ENCODE measurements at places on chromosomes 5 and 9.

DNA sequence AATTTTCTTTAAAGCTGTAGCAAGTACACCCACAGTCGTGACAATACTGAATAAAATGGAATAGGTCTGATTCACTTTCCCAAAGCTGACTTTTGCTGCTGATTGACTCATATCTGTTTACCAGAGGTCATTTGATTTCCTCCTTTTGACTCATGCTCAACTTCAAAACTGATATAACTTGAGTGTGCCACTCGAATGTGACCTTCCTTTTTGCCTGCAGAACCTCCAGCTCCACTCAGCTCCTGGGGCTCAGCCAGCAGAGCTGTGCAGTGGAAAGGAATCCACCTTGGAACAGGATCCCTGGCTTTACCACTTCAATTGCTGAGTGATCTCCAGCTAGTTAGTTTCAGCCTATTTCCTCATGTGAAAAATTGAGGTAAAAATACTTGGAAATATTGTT, 84.1 kb downstream of the FEM1C start:
- DNase-seq, result peak; percentile 74

DNA sequence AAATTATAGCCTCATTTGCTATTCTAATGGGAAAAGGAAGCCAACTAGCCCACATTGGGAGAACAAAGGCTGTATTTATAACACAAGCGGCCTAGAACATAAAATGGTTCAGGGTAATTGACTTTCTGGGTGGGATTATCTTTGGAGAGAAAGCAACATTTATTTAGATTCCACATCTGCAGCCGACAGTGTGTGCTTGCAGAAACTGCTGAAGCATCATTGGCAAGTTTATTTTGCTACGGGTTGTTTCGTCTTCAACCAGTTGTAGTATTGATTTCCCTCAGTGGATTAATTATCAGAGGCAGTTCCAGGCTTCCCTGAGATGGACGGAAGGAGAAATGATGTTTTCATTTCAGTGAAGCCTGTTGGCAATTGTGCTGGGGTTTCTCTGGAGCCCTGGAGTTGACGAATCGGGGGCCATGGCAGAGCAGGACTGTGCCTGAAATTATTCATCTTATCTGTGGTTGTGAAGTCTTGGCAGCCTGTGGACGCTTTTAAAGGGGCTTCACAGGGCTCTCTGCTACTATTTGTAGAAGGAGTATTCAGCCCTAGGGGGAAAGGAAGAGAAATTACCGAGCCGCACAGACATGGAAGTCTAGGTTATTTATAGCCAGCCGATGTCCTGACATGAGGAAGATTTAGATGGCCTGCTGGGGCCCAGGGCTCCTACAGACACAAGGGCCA, 290.6 kb upstream of the IRX4 start:
- no peak for DNase-seq

GRCh38 chr5:131264451-131265099, 722 bp downstream of the CDC42SE2 start:
- DNase-seq, result peak; percentile 79

GRCh38 chr9:89154218-89154617, 24.4 kb downstream of the SHC3 start:
- no peak for DNase-seq

Measured in erythroblast (primary cell).